ENCODE measurements at places on chromosomes 13 and 19.
A peak's percentile ranks its signal among the peaks of the same experiment; 100 is the strongest.

DNA sequence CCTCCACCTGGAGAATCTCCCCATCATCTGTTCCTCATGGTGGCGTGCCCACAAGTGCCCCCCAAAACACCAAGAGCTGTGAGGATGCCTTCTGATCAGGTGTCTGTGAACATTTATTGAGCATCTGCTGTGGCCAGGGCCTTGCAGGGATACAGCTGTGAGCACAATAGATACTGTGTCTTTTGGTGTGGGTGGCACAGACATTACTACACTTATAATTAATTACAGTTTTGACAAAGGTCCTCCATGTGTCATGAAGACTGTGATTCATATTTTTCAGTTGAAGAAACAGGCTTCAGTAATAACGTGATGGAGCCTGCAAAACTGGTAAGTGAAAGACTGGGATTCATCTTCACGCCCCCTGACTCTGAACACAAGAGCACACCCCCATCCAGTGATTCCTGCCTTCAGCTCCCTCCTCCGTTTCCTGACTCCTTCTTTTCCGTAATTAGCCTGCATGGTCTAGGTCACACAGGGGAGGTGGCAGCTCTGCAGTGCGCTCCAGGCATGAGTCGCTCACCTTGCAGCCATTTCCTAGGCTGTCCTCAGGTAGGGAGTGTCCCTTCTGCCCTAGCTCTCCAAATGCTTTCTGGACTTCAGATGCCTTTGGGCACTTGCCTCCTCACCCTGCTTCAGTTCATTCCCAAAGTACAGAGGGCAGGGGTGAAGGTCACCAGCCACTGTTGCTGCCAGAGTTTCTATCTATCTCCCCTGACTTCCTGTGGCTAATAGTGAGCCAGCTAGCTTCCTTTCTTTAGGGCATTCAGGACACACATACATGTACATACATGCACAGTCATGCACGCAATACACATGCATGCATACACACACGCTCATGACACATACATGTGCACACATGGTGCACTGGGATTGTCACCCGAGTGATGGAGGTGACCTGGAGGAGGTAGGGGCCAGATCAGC, 66.5 kb downstream of the SIAH3 start:
- no peak for DNase-seq

DNA sequence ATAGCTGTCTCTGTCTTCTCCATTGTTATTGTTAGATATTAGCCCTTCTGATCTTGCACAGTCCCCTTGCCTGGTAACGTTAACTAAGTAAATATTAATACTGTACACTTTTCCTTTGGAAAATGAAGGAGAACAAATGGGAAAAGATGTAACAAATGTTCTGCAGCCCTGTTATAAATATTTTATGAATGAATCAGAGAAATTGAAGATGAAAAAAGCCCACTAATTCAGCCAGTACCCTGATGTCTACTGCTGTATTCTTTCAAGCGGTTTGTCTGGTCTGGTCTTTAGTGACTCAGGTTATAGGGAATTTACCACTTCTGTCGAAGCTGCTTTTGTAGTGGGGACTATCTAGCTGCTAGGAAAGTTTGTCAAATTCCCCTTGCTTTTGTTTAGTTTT, 121.0 kb downstream of the COG6 start:
- DNase-seq = peak; percentile 96

- no peak for DNase-seq
These were observed 78.1 kb upstream of the FBXL3 start for GRCh38 chr13:77105051-77105450.

DNA sequence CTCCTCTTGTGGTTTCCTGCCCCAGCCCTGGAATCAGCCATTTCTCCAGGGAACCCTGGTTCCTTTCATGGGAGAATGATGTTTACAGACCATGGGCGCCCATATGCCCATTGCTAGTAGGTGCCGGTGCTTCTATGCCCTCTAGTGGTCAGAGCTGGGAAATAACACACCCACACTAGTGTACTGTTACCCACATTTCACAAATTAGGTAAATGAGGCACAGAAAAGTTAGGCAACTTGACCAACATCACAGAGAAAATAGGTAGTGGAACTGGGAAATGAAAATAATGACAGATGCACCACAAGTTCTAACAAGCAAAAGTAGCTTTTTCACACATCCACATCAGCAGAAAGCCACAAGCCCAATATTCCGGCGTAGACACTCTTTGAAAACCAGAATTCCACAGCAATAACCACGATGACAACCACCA, 1.3 kb upstream of the CEACAM3 start:
- no peak for DNase-seq

- DNase-seq = no peak
These were observed 8.1 kb upstream of the PIK3R2 start for GRCh38 chr19:18144906-18145305.

DNA sequence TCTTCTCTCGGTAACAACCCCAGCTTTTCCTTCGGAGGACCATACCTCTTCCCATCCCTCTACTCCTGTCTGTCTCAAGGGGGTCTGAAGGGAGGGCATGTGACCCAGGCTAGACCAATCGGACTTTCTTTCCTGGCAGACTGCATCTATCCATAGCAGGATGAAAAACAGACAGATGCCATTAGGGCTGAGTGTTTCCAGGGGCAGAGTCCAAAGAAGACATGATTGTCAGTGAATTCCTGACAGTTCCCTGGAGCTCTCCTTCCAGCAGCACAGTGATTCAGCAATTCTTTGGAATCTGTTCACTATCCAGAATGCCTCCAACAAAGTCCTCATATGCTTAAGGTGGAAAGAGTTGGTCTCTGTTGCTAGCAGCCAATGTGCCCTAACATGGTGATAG, 189.8 kb downstream of the KCTD12 start:
- DNase-seq = peak; percentile 6

DNA sequence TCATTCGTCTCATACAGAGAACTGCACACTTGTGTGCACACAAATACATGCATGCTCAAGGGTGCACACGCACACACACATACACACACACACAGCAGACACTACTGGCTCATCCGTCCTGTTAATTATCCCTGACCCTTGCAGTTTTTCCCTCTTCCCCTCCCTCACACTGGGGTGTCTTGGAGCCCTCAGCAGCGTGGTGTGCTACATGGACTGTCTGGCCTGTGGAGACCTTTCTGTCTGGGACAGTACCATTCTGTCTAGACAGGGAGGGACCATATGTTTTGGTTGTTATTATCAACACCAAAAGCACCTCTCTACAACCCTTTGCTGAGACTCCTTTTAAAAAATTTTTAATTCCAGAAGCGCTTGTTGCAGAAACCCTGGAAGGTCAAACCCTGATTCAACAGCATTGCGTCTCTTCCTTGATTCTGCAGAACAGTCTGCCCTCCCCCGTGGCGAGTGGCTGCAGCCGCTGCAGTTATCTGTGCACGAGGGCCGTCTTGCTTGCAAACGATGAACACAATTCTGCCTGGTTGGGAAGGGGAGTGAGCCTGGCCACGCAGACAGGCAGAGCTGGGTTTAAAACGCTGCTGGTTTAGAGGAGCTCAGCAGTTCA, 374.0 kb downstream of the IRS2 start:
- DNase-seq = peak; percentile 62

DNA sequence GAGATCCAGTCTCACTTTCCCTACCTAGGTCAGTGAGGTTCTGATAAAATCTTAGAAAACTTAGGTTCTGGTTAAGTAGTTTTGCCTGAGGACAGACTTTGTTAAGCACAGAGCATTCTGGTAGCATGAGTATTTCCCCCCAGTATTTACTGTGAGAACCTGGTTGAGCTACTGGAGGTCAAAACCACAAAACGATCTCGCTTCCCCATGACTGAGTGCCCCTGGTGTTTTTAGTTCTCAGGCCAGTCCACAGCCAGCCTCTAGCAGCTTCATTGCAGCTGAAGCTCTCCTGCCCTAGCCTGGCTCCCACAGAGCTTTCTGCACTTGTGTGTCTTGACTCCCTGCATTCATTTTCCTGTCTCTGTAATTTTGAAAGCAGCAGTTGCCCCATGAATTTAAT, 1138.2 kb downstream of the UQCRFS1 start:
- no peak for DNase-seq

DNA sequence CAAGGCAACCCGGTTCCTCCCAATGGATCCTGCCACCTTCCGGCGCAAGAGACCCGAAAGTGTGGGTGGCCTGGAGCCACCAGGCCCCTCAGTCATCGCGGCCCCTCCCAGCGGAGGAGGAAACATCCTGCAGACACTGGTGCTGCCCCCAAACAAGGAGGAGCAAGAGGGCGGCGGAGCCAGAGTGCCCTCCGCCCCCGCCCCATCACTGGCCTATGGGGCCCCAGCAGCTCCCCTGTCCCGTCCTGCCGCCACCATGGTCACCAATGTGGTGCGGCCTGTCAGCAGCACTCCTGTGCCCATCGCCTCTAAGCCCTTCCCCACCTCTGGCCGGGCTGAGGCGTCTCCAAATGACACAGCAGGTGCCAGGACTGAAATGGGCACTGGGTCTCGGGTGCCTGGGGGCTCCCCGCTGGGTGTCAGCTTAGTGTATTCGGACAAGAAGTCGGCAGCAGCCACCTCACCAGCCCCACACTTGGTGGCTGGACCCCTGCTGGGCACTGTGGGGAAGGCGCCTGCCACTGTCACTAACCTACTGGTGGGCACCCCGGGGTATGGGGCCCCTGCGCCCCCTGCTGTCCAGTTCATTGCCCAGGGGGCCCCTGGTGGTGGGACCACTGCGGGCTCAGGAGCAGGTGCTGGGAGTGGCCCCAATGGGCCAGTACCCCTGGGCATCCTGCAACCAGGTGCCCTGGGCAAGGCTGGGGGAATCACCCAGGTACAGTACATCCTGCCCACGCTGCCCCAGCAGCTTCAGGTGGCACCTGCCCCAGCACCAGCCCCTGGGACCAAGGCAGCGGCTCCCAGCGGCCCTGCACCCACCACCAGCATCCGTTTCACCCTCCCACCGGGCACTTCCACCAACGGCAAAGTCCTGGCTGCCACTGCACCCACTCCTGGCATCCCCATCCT, 11.2 kb upstream of the PRR19 start:
- DNase-seq = no peak

DNA sequence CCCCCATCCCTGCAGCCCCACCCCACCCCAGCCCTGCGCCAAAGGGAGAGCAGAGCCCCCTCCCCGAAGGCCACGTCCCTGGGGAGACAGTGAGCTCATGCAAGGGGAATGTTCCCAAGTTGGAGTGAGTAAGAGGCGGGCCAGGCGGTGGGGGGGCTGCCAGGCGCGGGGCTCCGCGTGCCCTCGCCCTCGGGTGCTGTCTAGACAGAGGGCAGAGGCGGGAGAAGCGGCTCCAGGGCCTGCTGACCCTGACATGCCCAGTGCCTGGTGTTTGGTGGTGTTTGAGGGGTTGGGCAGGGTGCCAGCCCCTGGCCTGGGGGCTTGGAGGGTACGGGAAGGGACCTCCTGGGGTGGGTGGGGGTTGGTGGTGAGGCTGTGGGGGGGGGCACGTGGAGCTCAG, 1.0 kb downstream of the FSTL3 start:
- peak; percentile 80 for DNase-seq

GRCh38 chr19:29485293-29485692, 40.5 kb upstream of the VSTM2B start:
- DNase-seq = no peak

GRCh38 chr19:38851622-38852230, 1.9 kb upstream of the HNRNPL start:
- peak; percentile 73 for DNase-seq

GRCh38 chr13:100646030-100646673, 28.4 kb downstream of the TMTC4 start:
- peak; percentile 10 for DNase-seq

DNA sequence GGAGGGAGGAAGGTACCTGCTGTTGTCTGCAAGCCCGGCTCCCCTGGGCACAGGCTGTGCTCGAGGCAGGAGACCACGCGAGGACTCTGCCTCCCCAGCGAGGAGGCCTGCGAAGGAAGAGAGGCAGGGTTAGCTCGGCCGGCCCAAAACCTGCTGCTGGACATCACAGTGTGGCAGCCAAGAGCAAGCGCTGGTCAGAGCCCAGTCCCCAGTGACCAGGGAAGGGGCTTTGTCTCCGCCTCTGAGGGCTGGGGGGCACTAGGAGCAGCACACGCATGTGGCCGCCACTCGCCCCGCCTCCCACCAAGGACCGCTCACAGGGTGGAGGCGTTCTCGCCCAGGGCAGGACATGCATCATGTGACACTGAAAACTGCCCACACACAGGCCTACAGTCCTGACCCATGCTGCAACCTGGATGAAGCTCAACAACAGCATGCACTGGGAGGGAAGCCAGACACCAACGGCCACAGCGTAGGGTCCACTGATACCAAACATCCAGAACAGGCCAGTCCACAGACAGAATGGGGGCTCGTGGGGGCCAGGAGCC, 8.5 kb downstream of the MIER2 start:
- no peak for DNase-seq

- DNase-seq = no peak
These were observed 86.0 kb downstream of the ATP11A start for GRCh38 chr13:112775791-112776279.

- DNase-seq = no peak
These were observed 30.7 kb downstream of the GPR180 start for GRCh38 chr13:94632226-94632980.

DNA sequence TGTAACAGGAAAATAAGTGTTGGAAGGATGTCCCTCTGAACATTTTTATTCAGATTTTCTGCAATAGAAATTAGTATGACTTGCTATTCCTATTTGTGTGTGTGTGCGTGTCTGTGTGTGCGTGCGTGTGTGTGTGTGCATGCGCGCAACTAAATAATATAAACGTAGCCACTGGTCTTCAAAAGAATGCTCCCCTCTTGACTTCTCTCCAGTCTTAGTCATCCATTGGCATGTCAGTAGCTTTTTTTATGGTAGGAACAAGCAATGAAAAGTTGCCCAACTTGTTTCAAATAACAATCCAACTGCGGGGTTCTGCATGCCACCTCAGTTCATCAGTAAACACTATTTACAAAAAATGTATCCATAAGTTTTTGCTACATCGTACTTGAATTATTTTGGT, 249.6 kb downstream of the GPC6 start:
- DNase-seq = peak; percentile 94

DNA sequence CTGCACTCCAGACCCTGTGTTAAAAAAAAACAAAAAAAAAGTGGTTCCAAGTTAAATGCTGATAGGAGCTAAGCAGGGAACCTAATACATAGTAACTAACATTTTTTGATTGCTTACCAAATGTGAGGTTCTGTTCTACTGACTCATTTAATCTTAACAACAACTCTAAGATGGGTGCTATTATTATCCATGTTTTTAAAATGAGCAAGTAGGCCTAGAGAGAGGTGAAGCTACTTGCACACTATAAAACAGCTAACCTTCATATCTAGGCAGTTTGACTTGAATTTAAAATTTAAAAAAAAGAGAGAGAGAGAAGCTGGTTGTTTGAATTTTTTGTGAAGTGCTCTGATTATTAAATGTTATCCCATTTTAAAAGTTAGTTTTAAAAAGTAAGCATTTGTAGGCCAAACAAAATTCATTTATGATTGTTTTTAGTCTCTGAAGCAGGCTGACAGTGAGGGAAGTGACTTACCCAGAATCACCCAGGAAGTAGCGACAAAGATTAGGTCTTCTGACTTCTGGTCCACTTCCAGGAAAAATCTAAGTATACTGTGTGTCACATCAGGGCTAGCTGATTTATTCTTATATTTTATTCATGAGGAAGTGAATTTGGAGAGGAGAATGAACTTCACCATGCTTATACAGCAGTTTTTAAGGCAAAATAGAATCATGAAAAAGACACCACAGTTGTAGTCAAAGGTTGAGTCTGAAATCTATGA, 2.4 kb downstream of the SIGLECL1 start:
- no peak for DNase-seq

- DNase-seq = no peak
These were observed 5.2 kb upstream of the TM6SF2 start for GRCh38 chr19:19278315-19278714.
